ENCODE measurements at places on chromosomes 7 and 10.

DNA sequence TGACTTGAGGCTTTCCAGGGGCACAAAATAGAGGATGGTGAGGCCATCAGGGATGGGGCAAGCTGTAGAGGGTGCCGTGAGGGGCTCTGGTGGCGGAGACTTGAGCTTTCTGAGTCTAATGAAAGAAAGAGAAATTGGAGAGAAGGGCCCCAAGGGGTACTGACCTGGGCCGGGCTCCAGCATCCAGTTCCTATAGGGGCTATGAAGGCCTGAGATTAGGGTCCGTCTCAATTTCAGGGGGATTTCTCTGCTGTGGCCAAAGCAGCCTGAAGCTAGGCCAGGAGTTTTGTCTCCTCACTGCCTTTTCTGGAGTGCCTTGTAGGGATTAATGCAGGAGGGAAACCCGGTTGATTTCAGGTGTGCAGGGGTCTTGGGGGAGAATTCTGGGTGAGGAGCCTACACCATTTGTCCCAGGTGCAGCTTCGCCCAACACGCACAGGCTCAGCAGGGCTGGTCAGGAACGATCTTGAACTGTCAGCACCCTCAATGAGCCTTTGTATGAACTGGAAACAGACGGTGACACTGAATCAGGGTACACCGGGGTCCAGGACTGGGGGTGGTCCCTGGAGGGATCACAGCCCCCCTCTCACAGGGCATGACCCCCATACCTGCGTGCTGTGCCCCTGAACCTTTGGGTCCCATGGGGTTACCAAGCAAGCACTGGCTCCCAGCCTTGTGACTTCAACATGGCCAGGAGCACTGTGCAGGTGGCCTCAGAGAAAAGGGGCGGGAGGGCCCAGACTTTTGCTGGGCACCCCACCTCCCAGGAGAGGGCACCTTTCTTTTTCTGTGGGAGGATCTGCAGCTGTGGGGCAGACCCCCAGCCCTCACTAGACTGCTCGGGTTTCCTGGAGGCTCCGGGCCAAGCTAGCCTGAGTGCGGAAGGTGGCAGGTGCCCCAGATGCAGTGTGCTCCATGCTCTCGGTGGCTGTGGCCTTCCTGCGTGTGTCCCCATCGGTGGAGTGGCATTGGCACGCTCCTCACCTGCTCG is 122.9 kb upstream of the RET start:
- no peak for DNase-seq

GRCh38 chr10:50464004-50464409 is 159.7 kb downstream of the SGMS1 start:
- DNase-seq, result no peak

DNA sequence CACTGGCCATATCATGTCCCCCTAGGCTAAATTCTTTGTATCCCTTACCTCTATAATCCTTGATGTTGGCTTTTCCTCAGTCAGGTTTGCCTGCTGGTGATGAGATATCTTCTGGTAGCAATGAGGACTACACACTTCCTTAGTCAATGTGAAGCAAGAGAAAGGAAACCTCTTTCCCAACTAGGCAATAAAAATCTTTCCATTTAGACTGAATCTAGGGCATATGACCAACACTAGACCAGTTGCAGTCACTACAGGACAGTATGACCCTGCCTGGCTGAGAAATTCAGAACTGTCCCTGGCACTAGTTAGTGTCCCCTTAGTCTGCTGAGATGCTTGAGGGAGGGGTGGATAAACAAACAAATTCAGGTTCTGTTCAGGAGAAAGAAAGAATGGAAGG is 142.6 kb downstream of the RNLS start:
- DNase-seq, result no peak

- peak; percentile 19 for DNase-seq
These were observed 1077.8 kb downstream of the KCNMA1 start for GRCh38 chr10:76559892-76560220.

GRCh38 chr7:118762451-118762850 is 537.9 kb downstream of the ANKRD7 start:
- DNase-seq, result no peak

DNA sequence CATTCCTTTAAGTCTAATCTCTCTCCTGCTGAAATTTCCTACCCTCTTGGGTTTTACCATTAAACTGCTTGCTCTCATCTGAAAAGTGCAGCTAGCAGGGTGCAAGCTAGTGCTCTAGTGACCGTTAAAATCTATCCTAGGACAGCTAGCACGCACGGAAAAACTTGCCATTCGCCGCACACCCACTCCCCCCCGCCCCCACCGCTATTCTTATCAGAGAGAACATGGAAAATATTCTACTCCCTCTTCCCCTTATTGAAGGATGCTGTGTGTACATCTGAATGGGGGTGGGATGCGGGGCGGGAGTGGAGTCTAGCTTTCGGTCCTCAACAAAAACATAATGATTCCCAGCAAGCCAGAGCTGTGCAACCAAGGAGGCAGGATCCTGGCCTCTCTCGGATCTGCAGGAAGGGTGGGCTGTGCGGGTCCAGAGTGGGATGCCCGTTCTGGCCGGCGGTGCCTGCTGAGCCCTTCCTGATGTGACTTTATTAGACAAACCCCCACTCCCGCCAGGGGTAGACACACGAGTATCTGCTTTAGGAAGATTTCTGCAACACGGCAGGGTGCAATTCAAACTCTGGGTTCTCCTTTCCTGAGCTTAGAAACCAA is 1.1 kb upstream of the ADRA2A start:
- DNase-seq, result no peak

DNA sequence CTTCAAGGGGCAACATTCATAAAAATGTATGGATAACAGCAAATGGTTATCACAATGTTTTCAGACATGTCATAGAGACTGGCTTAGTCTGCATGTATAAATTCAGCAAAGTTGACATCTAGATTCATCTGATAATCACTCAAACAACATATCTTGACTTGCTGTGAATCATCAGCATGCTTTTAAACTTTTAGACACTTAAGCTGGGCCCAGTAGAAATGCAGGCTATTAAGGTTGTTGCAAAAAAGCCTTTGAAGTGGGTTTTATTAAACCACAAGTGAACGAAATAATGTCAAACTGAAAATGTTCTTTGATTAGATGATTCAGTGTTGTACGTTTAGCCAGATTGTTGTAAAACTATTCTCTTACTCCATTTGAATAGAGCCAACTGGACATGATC is 759.6 kb downstream of the NXPH1 start:
- peak; percentile 2 for DNase-seq

- no peak for DNase-seq
These were observed 63.9 kb upstream of the GHITM start for GRCh38 chr10:84075226-84076046.

- peak; percentile 50 for DNase-seq
These were observed 70.0 kb upstream of the CYP26C1 start for GRCh38 chr10:92990615-92991014.

DNA sequence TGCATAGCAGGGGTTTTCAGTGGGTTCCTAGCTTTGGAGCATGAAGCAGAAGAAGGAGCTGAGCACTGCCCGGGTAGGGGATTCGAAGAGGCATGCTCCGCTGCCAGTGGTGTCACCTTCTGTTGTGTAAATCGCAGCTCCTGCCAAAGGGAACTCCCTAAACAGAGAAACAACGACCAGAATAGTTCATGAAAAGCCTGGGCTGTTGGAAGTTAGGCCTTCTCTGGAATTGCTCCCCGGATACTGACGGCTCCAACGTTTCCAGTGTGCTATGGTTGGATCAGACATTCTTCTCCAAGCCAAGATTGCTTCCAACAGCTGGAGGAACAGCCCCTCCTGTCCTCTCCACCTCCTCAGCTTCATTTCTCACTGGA is 546.0 kb upstream of the FZD8 start:
- DNase-seq, result no peak

All from fibroblast of skin of right biceps (primary cell).